ENCODE measurements at places on chromosomes 2 and 18.

GRCh38 chr18:56770873-56771272, 119.7 kb downstream of the WDR7 start:
- DNase-seq = no peak

DNA sequence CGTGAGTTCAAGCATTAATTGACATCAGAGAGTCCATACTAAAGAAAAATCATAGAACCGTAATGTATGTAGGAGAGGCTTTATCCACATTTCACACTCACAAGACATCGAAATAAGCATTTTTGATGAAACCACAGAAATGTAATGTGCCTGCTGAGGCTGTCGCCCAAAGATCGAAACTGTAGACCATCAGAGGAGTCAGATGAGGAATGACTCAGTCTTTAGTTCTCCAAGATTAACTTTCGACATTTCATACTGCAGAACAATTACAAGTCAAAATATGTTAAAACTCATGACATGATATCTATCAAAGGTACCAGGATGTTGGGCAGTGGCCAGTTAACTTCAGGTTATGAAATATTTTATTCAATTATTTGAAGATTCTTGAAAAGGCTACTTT, 79.6 kb downstream of the RAB31 start:
- no peak for DNase-seq

- no peak for DNase-seq
Observed at GRCh38 chr2:182866095-182866460, 359 bp downstream of the FRZB start.

DNA sequence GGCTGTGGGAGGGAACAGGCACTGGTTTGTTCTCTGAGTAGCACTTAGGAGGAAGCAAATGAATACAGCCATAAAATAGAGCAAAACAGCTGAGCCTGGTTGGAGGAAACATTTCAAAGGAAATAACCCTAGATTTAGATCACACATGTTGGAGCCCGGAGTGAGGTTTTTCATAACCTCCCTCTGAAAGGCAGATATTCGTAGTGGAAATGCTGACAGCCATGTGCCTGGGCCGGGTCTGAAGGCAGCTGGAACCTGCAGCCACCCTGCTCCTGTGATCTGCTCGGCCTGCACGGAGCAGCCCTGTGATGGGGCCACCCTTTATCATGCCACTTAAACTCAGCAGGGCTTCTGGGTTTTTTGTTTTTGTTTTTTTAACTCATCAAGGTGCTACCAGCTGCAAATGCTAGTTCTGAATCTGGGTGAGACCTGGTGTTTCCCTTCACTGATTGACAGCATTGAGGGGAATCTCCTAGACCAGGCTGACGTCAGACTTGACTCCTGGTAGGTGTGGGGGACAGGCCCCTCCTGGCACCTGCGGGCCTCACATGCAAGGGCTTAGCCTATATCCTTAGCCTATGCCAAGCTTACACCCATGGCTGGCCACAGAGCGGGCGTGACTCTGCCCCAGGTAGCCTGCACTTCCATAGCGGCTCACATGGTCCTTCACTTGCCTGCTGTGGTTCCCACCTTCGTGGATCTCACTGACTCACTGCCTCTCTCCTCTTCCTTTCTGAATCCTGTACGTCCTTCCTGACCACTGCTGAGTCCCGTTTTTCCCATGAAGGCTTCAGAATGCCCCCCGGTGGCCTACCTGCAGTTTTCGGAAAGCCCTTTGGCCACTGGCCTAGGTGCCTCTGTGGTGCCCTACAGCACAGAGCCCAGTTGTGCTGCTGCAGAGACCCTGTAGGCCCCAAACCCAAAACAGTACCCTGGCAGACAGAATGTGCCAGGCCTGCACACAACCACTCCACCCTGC, 217.3 kb downstream of the SEPTIN10 start:
- no peak for DNase-seq

- DNase-seq = no peak
Observed at GRCh38 chr2:212727751-212728150, 189.1 kb upstream of the ERBB4 start.

- DNase-seq = no peak
Observed at GRCh38 chr18:76819411-76820136, 2.8 kb upstream of the ZNF236 start.

- DNase-seq = no peak
Observed at GRCh38 chr2:5530011-5530696, 162.0 kb upstream of the SOX11 start.

DNA sequence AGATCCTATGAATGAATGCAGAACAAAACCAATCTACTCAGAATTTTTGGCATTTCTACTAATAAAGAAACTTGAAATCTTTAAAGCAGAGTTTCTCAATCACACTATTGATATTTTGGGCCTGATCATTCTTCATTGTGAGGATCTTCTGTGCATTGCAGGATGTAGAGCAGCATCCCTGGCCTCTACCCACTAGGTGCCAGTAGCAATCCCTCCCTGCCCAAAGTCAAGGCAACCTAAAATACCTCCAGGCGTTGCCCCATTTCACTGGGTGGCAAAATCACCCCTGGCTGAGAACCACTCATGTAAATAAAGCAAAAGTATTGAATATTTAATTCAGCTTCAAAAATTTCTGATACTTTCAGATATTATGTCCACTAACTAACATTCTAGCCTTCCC, 213.0 kb downstream of the SP3 start:
- DNase-seq = no peak

- DNase-seq = peak; percentile 52
Observed at GRCh38 chr18:77106331-77106730, 26.3 kb downstream of the MBP start.

GRCh38 chr18:38415811-38416210, 850.2 kb upstream of the CELF4 start:
- DNase-seq = no peak

Measured in stimulated activated CD4-positive, alpha-beta T cell treated with anti-CD3 and anti-CD28 coated beads, Interleukin-1b, Interleukin-23, amount 100 ng/mL, for 1 hour (primary cell).